ENCODE measurements at places on chromosomes 3 and 15.

GRCh38 chr3:100536093-100536492 is 43.7 kb downstream of the TMEM45A start:
- DNase-seq: no peak

DNA sequence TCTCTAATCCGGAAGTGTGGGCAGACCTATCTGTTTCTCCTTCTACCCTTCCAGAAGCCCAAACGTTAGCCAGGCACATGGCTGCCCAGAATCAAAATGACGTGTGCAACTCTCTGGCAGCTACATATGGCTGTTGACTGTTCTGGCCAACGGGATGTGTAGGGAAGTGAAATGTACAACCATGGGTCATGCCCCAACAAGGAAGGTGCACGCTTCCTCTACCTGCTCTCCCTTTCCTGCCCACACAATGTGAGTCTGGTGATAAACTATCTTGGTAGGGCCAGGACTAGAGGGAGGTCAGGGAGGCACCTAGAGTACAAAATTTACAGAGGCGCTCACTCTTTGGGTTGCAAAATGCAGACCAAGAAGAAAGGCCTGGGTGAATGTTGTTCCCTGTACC is 495.9 kb upstream of the PROK2 start:
- DNase-seq: no peak

DNA sequence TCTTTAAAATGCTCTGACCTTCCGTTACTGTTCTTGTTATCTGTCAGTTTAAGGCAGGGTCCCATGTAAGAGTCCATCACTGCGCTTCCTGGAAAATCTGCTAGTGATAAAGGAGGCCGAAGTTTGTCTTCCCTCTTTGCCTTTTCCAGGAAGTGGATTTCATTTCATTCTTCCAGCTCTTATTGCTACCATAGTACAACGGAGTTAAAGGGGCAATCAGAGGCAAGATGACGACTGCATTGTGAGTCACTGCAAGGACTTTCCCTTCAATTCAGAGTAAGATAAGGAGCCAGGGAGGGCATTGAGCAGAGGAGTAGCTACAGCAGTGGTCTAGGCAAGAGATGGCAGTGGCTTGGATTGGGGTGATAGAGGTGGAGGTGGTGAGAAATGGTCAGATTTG is 17.2 kb upstream of the DET1 start:
- DNase-seq: no peak

GRCh38 chr15:93268066-93268465 is 179.1 kb upstream of the RGMA start:
- DNase-seq: no peak

- no peak for DNase-seq
These were observed 311.1 kb downstream of the VPS13C start for GRCh38 chr15:61749169-61749568.

DNA sequence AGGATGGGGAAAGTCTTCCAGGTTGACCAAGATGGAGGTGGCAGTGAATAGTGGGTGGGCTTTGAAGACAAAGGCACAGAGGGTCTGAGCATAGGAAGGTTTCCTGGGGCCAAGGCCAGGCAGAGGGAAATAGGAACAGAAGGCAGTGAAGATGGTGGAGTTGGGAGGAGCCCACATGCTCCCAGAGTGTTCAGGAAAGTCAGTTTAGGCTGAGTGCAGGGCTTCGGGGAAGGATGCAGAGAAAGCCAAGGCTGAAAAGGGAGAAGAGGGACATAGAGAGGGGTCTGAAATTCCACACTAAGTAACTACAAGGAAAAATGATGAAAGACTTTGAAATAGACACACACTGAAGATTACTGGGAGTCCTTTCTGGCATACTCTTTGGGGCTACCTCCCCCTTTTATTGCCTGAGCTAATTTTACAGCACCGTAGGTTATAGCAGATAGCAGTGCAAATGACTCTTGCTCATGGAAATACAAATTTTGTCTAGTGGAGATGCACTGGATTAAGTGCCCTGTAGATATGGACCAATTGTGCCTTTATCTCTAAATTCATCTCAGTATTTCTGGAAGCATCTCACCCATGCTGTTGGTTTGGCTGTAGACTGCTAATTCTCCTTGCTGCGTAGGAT is 3.8 kb downstream of the CX3CR1 start:
- DNase-seq: no peak

GRCh38 chr3:181687190-181687589 is 24.5 kb upstream of the SOX2 start:
- DNase-seq: no peak

GRCh38 chr3:50078622-50079021 is 10.1 kb upstream of the RBM5 start:
- no peak for DNase-seq

- no peak for DNase-seq
These were observed 253.3 kb downstream of the TBC1D5 start for GRCh38 chr3:17489139-17489538.

- peak; percentile 55 for DNase-seq
These were observed 28.1 kb downstream of the NR1I2 start for GRCh38 chr3:119810018-119810435.

- DNase-seq: no peak
These were observed 459.8 kb downstream of the MCTP2 start for GRCh38 chr15:94691169-94691568.

GRCh38 chr3:186261638-186262037 is 100.4 kb downstream of the DGKG start:
- DNase-seq: no peak

- no peak for DNase-seq
These were observed 249.5 kb upstream of the EOMES start for GRCh38 chr3:27971600-27971999.

DNA sequence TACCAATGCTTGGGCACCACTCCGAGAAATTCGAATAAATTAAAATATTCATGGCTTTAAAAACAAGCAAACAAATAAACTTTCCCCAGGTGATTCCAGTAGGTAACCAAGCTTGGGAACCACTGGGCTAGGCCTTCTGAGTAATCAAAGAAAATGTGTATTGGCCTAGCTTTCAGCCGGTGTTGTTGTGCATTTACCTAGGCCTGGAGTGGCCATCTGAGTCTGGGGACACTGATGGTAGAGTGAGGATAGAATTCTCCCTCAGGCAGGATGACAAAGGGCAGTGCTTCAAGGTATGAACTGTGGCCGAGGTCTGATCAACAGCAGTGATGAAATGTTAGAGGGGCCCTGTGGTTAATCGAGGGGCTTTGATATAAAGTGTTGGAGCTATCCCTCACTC is 440.5 kb downstream of the EPHB1 start:
- no peak for DNase-seq

DNA sequence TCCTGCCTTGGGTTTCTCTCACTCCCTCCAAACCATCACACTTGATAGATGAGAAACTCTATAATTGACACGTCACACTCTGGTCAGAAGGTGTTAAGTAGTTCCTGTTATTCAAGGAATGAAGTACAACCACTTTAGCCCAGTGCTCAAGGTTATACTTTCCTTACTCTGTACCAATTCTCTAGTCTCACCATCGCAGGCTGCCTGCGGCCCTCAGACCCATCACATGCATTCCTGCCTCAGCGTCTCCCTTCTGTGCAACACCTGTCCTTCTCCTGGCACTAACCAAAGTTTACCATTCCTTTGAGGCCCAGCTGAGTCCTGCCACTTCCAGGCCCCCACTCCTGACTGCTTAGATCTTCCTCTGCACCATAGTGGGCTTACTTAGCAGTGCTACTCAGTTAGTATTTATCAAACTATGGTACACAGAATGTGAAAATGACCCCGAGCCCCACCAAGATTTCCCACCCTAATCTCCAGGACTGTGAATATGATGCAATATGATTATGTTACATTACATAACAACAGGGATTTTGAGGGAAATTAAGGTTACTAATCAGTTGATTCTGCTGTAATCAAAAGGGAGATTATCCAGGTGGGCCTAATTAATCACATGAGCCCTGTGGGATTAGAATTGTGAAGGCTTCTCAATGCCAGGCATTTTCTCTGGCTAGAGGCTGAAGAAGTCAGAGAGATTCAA is 36.2 kb downstream of the SPINK8 start:
- no peak for DNase-seq

DNA sequence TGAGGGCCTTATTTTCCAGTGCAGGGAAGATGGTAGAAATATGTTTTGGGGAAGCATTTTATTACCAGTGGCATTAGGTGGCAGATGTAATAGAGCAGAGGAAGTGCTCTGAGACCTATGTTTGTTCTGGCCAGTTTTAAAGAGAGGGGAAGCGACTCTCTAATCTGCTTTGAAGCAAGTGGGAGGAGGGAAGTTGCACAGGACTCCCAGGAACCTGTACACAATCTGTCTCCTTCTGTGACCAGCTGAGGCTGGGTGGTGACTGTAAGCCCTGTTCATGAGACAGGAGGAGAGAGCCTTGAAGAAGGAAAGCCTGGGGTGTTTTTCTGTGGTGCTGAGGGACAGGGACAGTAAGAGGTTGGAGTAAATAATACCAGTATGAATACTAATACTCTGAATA is 60.5 kb downstream of the LPP start:
- DNase-seq: no peak

DNA sequence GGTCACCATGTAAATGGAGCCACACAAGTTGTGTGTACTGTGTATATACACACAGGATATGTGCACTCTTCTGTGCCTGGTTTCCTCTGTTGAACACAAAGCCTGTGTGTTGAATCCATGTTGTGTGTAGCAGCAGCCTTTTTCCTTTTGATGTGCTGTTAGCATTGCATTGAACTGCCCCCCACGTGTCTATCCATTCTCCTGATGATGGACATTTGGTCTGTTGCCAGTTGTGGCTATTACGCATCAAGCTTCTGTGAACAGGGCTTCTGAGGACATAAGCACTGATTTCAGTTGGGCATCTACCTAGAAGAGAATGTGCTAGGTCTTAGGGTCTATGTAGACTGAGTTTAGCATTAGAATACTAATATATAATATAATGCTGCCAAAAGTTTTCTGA is 77.4 kb downstream of the LSM3 start:
- no peak for DNase-seq

DNA sequence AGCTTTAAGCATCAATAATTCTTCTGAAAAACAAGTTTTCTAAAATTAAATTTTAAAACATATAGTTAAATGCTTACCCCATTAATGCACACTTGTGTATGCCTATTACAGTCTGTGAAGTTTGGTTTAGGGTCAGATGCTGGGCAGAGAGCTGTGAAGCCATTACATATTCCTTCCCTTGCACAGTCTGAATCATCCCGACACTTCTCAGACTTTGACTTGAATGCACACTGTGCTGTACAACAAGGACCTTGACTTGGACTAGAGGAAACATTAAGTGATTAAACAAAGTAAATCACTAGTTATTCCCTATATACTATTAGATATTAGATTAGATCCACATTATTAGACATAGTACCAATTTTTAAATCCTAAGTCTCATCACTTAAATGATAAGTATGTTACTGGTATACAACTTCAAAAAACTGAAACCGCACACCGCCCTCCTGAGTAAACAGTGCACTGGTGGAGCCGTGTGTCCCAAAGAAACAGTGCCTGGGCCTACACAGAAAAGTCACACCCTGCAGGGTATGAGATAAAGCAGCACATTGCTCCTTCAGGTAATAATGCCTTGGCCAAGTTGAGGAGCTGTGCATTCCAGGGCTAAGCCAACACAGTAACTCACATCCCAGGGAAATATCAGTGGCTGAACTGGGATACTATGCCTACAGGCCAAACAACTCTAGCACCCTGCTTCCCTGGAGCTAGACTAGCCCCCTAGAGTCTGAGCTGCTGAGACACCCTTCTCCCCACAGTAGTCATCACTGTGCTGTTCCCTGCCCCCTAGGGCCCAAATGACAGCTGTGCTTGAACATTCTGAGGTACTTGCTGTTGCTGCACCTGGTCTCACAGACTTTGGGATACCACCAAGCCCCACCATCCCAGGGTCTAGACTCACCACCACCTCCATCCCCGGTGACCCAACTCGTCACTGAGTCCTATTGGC is 137.5 kb downstream of the ADAM10 start:
- DNase-seq: no peak

- no peak for DNase-seq
These were observed 60.6 kb upstream of the RYK start for GRCh38 chr3:134311265-134311664.

DNA sequence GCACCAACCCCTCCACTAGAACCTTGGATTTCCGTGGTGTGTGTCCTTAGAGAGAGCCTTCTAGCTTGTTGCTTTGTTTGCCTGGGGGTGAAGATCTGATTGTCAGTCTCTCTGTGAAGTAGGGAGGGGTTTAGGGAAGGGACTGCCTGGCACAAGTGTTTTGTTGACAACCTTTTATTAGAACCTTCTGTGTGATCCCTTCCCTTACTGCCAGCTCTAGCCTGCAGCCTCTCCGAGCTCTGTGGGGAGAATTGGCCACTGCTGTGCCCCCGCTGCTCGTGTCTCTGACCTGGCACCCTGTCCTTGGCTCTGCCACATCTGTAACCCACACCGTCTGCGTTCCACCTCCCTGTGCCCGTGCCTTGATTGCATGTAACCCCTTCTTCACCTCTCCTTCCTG is 30.9 kb upstream of the PCSK6 start:
- DNase-seq: no peak

DNA sequence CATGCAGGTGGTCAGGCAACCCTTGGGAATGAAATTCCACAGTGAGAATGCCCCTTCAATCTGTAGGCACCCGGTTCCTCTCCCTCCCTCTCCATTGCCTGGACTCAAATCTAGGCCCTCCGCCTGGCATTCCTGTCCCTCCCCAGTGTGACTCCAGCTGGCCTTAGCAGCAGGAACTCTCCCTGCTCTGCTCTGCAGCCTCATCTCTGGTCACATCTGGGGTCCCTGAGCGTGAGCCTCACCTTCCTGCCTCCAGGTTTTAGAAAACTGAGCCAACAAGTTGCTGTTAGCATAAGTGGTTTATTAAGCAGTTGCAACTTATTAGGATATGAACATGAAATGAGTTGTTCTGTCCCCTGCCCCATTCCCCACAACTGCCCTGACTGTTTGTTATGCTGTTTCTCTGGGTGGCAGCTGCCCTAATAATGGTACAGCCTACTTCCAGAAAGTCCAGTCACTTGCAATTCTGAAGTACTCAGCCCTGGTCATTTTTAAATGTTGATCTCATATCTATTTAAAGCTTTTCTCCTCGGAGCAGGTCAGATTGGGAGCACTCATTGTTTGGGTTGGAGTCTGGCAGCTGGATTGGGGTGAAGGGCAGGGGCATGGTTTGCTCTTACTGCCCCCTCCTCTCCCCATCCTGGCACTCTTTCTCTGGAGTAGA is 63.0 kb upstream of the ANKRD34C start:
- no peak for DNase-seq

All from stimulated activated CD4-positive, alpha-beta T cell treated with anti-CD3 and anti-CD28 coated beads, Interleukin-1b, Interleukin-23, amount 100 ng/mL, for 4 hours (primary cell).